ENCODE measurements at places on chromosomes 11 and 22. TPM values are rescaled to one million over a fixed set of nuclear protein-coding genes. Genes with fewer than 3 reads are reported as not detected.

- no peak for DNase-seq
These were observed 103.7 kb upstream of the CLMP start for GRCh38 chr11:123298488-123299447.

- no peak for DNase-seq
These were observed 40.2 kb upstream of the CCDC188 start for GRCh38 chr22:20191000-20191515.

DNA sequence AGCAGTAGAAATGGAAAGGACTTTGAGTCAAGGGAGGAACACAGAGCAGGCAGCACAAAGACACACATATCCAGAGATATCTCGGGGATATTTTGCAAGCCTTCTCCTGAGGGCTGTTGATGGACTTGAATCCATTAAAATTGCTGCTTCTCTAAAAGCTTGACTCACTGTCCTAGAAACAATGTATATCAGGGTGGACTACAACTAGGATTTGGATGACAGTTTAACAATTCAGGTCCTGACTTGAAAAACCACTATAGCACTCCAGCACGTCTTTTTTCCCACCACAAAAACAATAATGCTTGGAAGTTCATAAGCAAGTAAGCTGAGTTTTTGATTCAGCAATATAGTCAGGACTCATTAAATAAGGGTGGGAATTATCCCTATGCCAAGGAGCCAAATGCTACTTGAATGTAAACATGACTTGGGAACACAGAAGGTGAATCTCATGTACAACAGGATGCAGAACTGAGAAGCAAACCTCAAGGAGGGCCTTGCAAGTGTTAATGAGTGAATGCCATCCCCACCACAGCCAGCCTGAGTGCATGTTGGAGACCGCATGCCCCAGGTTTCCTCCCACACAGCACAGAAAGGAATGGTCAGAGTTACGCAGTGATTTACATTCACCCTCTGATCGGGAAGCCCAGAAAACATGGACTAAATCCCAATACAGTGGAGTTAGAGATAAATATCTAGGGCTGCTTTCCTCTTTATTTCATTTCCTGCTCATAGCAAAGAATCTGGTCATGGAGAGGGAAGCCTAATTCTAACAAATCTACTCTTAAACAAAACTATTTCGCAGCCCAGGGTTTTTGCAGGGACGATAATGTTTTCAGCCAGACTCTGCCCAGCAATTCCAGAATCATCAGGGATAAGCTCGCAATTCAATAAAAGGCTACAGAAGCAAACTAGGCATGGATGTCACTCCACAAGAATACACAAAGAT is 98.4 kb upstream of the OR9G4 start:
- no peak for DNase-seq

CKAP5 gene
- 60.0 TPM for total RNA-seq

- DNase-seq: no peak
These were observed 3.9 kb downstream of the RHOG start for GRCh38 chr11:3836903-3837302.

DNA sequence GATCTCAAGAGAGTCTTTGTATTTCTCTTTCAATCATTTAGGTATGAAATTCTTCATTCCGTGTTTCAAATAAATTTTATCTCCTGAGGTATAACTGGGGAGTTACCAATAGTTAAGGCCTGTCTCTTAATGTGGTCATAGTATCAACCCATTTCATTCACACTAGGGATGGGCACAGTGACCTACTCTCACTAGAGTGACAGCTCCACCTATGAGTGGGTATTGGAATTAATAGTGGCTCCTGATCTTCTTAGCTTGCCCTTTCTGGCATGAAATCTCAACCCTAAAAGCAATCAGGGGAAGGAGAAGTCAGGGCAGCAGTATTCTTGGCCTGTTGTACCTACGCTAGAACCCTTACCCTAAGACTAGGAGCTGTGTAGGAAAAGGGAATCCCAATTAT is 507.7 kb downstream of the FAM181B start:
- DNase-seq: no peak

DNA sequence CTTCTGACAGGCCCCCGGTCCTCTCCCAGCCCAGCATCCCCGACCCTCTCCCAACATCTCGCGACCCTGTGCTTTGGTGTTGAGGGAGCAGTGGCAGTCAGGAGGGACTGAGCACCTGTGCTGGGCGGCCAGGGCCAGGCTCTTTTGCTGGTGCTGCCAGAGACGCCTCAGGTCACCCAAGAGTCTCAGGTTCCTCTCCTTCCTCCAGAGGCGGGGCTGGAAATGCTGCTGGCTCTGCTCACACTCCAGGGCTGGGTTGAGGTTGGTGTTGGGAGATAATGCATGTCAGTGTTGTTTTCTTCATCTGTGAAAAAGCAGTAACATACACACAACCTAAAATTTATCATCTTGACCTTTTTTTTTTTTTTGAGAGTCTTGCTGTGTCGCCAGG is 1.2 kb upstream of the IGLL1 start:
- no peak for DNase-seq

DNA sequence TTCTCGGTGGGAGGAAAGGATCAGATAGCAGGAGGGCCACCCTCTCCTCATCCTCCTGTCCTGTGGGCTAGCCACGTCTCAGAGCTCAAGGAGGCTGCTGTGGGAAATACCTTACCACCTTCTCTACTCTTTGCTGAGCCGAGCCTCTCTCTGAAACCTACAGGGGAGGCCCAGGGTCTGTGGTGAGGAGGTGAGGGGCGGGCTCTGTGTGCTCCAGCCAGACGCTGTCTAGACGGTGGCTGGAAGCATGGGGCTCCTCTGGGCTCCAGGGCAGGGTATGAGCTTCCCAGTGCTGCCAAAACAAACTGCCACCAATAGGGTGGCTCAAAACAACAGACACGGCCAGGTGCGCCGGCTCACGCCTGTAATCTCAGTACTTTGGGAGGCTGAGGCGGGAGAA is 5.5 kb upstream of the TMPRSS6 start:
- no peak for DNase-seq

MISFA gene
- total RNA-seq: not detected

- DNase-seq: no peak
These were observed 240.7 kb downstream of the BUD13 start for GRCh38 chr11:116532066-116532465.

DNA sequence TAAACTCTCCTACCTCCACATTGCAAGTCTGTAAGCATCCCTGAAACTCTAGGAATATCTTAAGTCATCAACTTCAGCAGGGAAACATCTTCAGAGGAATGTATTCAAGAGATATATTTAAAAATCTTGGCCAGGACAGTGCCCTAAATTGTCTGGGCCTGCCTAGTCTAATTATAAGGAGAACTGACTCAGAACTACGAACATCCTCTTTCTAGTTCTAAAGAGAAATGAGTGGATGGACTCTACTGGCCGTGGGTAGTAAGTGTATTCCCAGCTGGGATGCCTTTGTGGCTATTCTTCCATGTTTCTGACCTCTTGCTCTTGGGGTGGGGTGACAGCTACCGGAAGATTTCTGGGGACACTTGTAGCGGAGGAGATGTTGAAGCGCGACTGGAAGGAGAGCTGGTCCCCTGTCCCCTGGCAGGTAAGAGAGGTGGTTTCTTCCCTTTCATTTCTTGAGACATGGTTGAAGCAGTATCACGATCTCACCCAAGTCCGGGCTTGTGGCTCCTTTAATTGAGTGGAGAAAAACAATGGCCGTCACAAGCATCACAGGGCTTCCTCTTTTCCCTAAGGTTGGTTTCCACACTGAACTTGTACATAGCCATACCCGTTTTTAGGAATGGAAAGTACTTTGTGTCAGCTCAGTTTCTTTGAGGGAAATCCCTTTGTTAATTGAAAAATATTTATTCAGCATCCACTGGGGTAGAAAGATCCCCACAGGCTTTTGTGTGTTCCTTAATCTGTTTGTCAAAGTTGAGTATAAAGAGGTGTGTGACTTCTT is 97.7 kb upstream of the SORL1-AS1 start:
- DNase-seq: no peak

MS4A15 gene
- not detected for total RNA-seq

PEX16 gene
- 35.0 TPM for total RNA-seq

All from glomerular endothelial cell (primary cell).